ENCODE measurements at places on chromosomes 2 and 18.

- DNase-seq: no peak
These were observed 147.3 kb upstream of the SLC14A2 start for GRCh38 chr18:45467945-45468344.

DNA sequence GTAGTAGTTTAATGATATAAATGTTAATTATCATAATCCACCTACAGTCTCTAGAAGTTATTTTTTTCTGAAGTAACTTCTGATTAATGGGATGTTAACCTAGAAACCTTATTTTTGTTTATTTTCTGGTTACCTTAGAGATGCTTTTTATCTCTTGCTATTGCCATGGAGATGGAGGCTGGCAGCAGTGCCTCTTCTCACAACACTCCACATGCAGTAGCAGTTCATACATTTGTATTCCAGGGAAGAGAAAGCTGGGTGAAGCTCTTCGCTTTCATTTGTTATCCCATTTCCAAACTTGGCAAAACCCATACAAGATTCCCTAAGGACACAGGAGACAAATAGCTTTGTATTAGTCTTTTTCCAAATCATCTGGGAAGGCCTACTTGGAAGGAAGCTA lies 1794.1 kb upstream of the LRRTM1 start:
- no peak for DNase-seq

DNA sequence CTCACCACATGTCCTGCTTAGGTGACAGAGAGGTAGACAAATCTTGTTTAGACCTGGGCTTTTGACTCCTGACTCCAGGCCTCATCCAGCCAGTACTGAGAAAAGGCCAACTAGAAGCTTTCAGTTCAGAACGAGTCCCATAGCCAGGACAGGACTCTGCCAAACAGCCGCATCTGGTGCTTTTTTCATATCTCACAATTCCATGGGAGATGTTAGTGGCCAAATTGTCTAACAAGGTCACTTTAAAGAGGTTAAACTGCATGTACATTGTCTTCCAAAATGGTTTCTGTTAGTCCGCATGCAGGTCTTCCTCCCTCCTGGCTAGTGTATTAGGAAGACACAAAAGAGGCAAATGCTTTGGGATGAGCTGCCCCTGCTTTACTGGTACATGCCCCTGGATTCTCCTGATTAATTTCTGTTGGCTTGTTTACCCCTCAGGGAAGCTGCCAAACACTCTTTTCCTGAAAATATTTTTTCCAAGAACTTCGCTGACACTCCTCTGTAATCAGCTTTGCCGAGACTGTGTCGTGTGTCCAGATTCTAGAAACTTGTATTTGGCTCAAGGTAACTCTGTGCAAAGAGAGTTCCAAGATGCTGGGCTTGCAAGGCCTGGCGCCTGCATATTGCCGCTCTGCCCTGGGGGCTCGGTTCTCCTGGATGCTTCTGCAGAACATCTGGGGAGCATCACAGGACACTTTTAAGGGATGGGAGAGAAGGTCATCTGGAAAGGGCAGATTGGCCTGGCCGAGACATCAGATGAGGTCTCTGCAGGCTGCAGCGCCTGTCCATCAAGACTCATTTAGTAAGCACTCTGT lies 209.2 kb upstream of the APCDD1 start:
- DNase-seq: no peak

DNA sequence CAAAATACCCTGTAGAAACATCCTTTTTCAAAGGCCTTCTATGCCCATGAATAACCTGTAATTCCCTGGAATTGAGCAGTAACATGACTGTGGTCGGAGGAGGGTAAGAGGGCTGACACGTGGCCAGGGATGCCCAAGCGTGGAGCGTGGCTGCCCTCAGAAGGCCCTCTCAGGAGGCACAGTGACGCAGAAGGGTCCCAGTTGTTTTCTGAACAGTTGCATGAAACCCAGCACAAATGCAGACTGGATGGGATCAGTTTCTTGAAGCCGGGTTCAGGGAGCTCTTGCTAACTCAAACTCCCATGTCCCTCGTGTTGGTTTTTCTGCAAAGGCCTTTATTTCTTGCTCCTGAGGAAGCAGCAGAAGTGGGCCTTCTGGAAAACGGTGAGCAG lies 237.0 kb downstream of the ALPK2 start:
- no peak for DNase-seq

DNA sequence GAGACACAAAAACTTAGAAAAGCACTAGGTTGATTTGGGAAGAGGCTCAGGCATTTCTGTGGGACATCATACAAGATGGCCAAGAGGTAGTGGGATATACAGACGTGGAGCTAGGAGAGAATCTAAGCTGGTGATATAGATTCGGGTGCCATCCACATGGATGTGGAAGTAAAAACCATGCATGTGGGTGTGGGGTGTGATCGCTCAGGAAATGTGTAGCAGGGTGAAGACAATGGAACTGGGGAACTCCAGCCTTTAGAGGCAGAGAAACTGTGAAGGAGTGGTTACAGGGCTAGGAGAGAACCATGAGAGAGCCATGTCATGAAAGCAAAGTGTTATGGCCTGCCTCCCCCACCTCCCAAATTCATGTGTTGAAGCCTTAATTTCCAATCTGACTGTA lies 43.0 kb upstream of the CTLA4 start:
- DNase-seq: no peak

DNA sequence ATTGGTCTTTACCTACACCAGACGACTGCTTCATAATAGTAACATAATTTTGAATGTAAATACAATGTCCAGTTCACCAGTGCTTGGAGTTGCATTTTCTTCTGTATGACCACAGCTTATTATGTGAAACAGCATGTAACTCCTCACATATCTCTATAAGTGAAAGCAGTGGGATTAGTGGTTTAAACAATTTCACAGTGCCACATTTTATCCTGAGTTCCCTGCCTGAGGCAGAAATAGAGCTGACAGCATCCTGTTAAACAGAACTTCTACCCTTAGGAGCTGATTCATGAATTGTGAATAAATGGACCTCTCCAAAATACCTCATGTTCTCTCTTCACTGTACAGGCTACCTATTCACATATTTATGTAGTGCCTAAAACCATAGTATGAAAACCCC lies 542.3 kb upstream of the VWC2L start:
- DNase-seq: no peak

DNA sequence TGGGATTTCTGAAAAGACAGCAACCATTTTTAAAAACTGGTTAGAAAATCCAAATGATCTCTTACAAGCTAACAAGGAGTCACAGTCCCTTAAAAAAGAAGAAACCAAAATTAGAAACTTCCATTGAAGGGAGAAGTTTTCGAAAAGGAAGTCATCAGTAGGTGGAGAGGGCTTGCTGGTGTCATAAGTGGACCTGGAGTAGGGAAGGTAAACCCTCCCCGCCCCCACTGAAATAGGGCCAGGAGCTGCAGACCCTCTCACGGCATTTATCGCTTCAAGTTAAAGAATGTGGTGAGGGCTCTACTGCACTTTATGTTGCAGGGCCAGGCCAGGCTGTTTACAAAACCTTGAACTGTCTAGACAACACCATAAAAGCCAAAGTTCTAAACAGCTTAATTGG lies 2.9 kb downstream of the HOXD11 start:
- DNase-seq: no peak

GRCh38 chr18:66495844-66496243 lies 108.0 kb downstream of the CDH19 start:
- DNase-seq: peak; percentile 2

DNA sequence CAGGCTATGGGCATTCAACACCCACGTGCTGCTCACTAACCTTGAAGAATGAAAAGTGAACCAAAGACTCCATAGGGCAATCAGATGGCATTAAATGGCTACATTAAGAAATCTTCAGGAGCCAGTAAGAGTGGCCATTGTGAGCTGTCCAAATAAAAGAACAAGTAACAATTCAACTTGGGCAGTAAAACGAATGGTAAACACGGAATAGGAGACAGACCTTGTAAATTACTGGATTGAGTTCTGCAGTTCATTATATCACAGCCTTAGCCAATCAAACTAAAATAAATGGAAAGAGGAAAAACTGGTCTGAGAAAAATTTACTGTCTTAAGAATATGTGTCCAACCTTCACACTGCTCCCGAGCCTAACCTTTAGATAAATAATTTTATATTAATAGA lies 306.5 kb upstream of the ZNF521 start:
- DNase-seq: no peak

DNA sequence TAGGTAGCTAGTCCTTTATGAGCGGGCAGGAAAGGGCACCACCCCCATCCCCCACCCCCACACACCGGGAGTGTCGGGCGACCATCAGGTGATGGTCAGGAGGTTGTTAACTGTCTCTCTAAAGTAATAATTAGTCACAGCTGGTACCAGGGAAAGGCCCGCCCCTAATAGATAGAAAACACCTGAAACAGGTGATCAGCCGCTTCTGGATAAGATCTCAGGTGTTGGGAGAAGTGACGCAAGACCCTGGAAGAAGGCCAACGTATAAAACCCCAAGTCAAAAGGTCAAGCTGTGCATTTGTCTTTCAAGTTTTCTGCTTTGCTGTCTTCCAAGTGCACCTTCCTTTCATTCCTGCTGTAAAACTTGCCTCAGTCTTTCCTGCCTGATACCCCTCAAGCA lies 59.6 kb upstream of the LINC00305 start:
- no peak for DNase-seq

- DNase-seq: no peak
These were observed 116.8 kb upstream of the ST6GAL2 start for GRCh38 chr2:107002735-107003134.

DNA sequence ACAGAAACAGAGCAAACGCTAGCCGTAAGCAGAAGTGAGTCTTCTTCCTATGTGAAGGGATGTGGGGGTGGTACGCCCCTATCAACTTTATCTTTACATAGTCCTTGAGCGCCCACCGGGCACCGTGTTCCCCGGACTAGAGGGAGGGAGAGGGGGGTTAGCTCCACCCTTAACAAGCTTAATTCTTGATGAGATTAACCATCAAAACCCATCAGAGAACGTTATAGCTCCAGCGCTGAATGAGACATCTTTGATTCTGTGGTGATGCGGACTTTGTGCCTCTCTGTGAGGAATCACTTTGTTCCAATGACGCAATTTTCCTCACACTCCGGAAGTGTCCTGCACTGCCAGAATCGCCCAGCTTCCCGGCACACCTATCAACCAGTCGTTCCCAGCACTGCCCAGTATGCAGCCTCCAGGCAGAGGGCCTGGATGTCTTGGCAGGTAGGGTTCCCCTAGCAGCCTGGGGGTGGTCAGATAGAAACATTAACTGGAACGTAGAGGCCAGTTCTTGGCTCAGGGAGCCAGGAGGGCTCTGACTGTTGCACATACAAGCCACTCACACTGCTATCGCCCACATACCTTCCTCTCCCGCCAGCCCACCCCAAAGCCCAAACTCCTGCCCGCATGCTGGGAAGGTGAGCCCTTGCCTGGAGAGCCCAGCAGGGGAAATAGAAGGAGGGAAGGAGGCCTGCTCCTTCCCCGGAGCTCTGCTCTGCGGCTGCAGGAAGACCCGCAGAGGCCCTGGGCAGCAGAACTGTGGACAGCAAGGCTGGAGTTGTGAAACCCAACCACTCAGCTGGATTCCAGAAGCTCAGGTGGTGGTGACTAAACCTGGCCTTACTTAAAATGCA lies 1.9 kb upstream of the ODC1 start:
- no peak for DNase-seq

GRCh38 chr2:204032301-204032700 lies 95.7 kb downstream of the ICOS start:
- no peak for DNase-seq

- DNase-seq: no peak
These were observed 128.7 kb upstream of the L3MBTL4 start for GRCh38 chr18:6543330-6543908.

DNA sequence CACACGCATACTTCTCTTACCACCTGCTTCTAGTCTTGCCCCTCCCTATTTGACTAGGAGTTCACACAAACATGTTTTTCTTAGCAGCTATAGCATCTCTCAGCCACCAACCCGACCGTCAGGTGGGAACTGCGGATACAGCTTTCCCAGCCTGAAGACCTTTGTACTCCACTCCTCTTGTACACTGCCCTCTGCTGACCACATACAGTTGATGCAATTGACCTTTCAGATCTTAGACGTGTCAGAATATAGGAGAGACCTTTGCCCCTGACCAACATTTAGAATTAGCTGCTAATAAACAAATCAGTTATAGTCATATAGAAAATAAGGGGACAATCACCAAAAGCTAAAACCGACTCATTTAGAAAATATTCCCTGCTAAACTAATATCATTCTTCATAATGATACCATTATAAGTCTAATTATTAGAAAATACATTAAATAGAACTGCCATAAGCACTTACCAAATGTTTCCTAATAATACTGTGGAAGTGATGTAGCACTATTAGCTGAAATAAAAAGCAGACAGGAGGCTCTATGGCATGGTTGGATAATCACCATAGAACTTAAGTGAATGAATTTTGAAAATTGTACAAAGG lies 208.4 kb downstream of the RAD51AP2 start:
- no peak for DNase-seq

DNA sequence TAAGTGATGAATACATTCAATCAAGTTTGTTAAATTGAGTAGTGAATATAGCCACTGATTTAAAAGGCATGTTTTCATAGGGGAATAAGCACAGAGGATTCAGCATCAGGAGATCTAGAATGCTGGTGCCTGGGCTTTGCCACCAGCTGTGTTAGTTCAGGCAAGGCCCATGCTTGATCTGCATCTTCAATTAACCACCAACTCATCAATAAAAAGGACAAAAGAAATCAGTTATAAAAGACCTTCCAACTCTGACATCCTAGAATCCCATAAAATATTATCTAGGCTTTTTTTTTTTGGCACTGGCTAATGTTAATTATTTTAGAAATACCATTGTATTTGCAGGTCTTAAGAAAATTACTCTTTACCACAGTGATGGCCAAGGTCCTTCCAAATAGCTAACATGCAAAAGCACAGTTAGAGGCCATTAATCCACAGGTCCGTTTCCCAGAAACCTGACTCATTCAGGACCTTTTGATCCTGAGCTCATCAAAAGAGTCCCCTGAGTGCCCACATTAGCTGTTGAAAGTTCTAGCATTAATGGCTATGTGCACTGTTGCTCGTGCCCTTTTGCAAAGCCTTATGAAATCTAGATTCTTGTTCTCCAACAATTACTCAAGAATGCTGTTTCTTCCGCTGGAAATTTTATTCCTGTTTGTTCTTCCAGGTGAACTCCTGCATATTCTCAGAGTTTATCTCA lies 170.0 kb downstream of the CYRIA start:
- DNase-seq: no peak

DNA sequence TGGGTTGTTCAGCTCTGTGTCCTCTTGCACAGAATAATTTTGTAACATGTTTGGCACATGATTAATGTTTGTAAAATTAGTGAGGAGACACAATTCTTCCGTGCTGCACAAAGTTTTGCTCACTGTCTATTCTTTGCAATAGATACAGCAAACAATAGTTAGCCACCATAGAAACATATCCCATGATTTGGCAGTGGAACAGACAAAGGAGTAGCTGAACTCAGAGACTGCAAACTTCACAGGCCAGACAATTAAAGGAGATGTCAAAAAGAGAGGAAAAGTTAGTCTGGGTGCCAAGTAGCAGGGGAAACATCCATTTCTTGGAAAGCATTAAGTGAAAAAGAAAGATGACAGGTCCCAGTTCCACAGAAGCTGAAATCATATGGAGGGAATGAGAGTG lies 267.4 kb upstream of the NRXN1 start:
- DNase-seq: no peak

DNA sequence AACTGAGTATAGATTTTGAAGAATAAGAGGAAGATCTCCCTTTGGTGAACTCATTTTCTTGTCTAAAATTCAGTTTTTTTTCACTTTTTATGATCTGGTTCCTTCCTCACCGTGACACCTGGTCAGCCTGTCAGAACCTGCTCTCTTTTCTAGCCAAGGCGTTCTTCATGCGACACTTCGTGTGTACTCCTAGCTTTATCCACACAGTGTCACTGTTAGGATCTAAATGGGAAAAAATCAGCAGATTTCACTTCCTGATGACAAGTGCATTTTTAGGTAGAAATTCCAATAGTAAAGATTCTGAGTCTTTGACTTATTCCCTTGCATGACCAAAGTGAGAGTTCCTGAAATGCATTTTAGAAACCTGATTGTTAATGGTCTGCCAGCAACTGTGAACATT lies 89.8 kb downstream of the KLHL14 start:
- DNase-seq: no peak
